MCF 10A (cell line): ENCODE measurements at places on chromosomes 11 and 22. TPM values are rescaled to one million over a fixed set of nuclear protein-coding genes. Genes with fewer than 3 reads are reported as not detected.

- no peaks in the 10 kb centered on the region for H3K36me3 ChIP-seq
- no peaks in the 10 kb centered on the region for H3K27me3 ChIP-seq
- H3K4me3 ChIP-seq, result no peak overlapping the region
- H3K4me1 ChIP-seq, result no peaks in the 10 kb centered on the region
These were observed 71.5 kb upstream of the VSTM5 start for GRCh38 chr11:93921695-93922468.

- H3K27ac ChIP-seq, result no peak overlapping the region
- H3K36me3 ChIP-seq, result peaks cover 33% of the 10 kb centered on the region
- no peak overlapping the region for H3K4me3 ChIP-seq
These were observed 17.5 kb downstream of the TSKU start for GRCh38 chr11:76800466-76801200.

GRCh38 chr11:78061921-78062311 is 1.7 kb upstream of the THRSP start:
- no peaks in the 10 kb centered on the region for H3K27me3 ChIP-seq
- H3K27ac ChIP-seq, result no peak overlapping the region

The PNPLA5 gene
- not detected in 2 replicates for total RNA-seq

DNA sequence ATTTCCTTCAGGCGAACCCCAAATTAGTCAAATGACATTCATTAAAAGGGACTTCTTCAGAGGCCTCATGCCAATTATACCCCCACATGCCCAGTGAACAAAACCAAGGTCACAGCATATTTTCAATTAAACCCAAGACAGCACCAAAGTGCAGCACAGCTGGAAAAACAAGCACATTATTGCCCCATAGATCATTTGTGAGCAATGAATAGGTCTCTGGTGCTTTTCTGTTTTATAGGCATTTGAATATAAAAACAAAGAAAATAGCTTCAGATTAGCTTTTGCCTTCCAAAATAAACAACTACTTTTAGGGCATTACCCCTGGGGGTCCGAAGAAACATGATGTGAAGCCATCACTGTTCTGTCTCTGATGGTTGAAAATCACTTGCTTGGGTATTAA is 1319.9 kb downstream of the LRRC4C start:
- H3K4me3 ChIP-seq, result no peak overlapping the region
- H3K36me3 ChIP-seq, result no peaks in the 10 kb centered on the region
- H3K4me1 ChIP-seq, result peaks cover 6% of the 10 kb centered on the region
- no peak for DNase-seq
- no peaks in the 10 kb centered on the region for H3K27me3 ChIP-seq

The RIBC2 gene
- total RNA-seq, result 0.26 TPM in 1 of 2 replicates, not detected in the other

DNA sequence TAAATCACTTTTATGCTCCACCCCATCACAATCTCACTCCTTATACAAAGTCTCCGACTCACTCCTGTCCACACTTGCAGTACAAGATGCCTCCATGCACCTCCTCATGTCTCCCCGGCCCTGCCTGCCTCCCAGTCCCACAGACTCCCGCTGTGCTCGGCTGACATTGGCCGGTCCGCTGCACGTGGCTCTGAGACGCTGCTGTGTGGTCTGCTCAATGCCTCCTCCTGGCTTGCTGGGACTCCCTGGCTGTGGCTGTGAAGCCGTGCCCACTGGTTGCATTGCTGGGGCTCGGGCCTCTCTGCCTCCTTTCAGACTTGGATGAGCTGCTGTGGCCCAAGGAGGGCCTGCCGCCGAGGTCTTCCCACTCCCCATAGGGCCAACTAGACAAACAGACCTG is 224.0 kb upstream of the B3GAT1 start:
- no peak overlapping the region for H3K27ac ChIP-seq
- no peaks in the 10 kb centered on the region for H3K36me3 ChIP-seq
- DNase-seq, result no peak
- no peak overlapping the region for H3K4me3 ChIP-seq
- H3K4me1 ChIP-seq, result no peaks in the 10 kb centered on the region

GRCh38 chr11:35717043-35717442 is 54.5 kb downstream of the TRIM44 start:
- no peak overlapping the region for H3K4me3 ChIP-seq
- no peaks in the 10 kb centered on the region for H3K27me3 ChIP-seq
- H3K27ac ChIP-seq, result no peak overlapping the region
- DNase-seq, result peak; percentile 9

DNA sequence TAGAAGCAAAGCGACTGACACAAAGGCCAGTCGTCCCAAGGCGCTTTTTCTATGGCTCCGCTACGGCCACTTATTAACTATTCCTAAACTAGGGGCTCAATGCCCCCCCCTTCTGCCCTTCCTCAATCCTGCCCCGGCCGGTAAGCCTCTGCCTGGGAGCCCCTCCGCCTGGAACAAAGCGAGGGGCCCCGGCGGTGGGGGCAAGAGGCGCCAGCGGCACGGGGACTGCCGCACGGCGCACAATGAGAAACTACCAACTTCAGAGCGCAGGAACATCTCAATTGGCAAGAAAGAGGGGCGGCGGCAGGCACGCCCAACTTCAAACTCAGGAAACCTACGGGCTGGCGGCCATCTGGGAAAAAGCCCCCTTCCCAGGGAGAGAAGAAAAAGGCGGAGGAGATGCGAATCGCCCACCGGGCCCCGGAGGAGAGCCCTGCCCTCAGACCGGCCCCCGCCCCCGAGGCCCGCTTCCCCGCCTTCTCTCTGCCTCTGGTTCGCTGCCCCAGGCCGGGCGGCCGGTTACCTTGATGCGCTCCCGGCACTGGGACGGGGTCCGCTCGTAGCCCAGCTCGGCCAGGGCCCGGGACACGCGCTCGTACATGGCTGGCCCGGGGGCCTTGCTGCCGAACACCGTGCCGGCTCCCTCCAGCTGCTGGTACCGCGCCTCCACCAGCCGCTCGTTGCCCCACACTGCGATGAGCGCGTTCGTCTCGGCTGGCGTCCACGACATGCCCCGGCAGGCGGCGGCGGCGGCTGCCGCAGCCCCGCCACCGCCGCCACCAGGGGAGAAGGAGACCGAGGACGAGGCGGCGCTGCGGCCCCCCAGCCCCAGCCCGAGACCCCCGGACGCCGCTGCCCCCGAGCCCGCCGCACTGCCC is 619 bp downstream of the MSANTD2 start:
- peak overlapping the region; percentile 80 for H3K27ac ChIP-seq
- peak; percentile 36 for DNase-seq
- H3K36me3 ChIP-seq, result no peaks in the 10 kb centered on the region
- peaks cover 11% of the 10 kb centered on the region for H3K4me1 ChIP-seq

DNA sequence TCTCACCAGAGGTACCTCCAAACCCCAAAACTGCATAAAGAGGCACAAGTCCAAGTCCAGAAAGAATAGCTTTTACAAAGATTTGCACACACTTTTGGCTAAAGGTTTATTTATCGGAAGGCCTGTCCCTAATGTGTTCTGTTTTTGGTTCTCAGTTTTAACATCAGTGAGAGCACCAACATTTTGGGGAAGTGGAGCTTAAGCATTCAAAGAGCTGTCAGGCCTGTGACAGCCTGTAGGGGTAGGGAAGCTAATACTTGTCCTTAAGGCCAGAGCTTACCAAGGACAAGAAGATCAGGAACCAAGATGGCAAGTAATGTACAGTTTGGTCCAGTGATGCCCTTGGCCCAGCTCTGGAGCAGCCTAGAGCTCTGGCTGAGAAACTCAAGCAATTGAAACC is 38.9 kb upstream of the SCUBE2 start:
- H3K27ac ChIP-seq, result no peak overlapping the region
- no peak for DNase-seq
- no peak overlapping the region for H3K4me3 ChIP-seq
- no peaks in the 10 kb centered on the region for H3K36me3 ChIP-seq
- no peaks in the 10 kb centered on the region for H3K27me3 ChIP-seq

The RTN3 gene
- 95.4 and 129 TPM in 2 replicates for total RNA-seq

DNA sequence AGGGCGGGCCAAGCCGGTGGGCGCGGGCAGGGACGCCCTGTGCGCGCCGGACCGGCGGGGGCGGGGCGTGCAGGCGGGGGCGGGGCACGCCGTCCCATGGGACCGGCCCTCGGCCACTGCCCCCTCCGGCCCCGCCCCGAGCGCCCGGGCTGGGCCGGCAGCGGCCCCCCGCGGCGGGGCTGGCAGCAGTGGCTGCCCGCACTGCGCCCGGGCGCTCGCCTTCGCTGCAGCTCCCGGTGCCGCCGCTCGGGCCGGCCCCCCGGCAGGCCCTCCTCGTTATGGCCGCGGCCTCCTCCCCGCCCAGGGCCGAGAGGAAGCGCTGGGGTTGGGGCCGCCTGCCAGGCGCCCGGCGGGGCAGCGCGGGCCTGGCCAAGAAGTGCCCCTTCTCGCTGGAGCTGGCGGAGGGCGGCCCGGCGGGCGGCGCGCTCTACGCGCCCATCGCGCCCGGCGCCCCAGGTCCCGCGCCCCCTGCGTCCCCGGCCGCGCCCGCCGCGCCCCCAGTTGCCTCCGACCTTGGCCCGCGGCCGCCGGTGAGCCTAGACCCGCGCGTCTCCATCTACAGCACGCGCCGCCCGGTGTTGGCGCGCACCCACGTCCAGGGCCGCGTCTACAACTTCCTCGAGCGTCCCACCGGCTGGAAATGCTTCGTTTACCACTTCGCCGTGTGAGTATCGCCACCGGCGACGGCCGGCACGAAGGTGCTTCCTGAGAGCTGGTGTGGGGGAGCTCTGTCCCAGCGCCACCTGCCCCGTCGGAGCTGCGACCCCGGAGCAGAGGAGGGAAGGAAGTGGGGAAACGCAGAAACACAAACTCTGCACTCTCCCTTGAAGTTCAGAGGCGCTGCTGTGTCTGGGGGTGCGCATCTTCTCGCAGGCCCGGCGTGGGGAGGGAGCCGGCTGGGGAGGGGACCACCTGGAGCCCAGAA is at the start of gene KCNQ1:
Gene KCNQ1 (plus strand): TSS at position 188 of the 925 bp plus-strand sequence. CDS start 91 bp downstream, at position 279.
- H3K4me3 ChIP-seq, result no peak within 1 kb of the TSS
- no peaks in the 10 kb centered on the region for H3K4me1 ChIP-seq
- peaks cover 26% of the 10 kb centered on the region for H3K27me3 ChIP-seq
- H3K36me3 ChIP-seq, result no peaks in the 10 kb centered on the region
- H3K27ac ChIP-seq, result no peak within 1 kb of the TSS

GRCh38 chr11:126352934-126353801 is 2.3 kb upstream of the ST3GAL4 start:
- H3K36me3 ChIP-seq, result peaks cover 6% of the 10 kb centered on the region
- peak; percentile 89 for DNase-seq
- no peaks in the 10 kb centered on the region for H3K27me3 ChIP-seq
- peaks cover 47% of the 10 kb centered on the region for H3K4me1 ChIP-seq

The MISFA gene
- 2.4 and 4.0 TPM in 2 replicates for total RNA-seq

- peak within 1 kb of the TSS; percentile 91 for H3K4me3 ChIP-seq
- peak within 1 kb of the TSS; percentile 85 for H3K27ac ChIP-seq
- DNase-seq, result peak; percentile 88
- H3K36me3 ChIP-seq, result peaks cover 6% of the 10 kb centered on the region
- H3K4me1 ChIP-seq, result peaks cover 21% of the 10 kb centered on the region
- H3K27me3 ChIP-seq, result no peaks in the 10 kb centered on the region
These were observed at the start of gene SLC35F2 for GRCh38 chr11:107858217-107859070. Gene SLC35F2, minus strand, starts transcription at chr11:107858787. Its CDS starts 20 bp downstream, at chr11:107858767.

The ART5 gene
- total RNA-seq, result not detected in 2 replicates

The ACR gene
- not detected in 2 replicates for total RNA-seq

- DNase-seq, result peak; percentile 69
- no peaks in the 10 kb centered on the region for H3K27me3 ChIP-seq
- no peaks in the 10 kb centered on the region for H3K4me1 ChIP-seq
- no peaks in the 10 kb centered on the region for H3K36me3 ChIP-seq
- H3K4me3 ChIP-seq, result no peak overlapping the region
- H3K27ac ChIP-seq, result no peak overlapping the region
These were observed 58.2 kb downstream of the RBX1 start for GRCh38 chr22:41009222-41009948.

The KCNJ5 gene
- not detected in 2 replicates for total RNA-seq

DNA sequence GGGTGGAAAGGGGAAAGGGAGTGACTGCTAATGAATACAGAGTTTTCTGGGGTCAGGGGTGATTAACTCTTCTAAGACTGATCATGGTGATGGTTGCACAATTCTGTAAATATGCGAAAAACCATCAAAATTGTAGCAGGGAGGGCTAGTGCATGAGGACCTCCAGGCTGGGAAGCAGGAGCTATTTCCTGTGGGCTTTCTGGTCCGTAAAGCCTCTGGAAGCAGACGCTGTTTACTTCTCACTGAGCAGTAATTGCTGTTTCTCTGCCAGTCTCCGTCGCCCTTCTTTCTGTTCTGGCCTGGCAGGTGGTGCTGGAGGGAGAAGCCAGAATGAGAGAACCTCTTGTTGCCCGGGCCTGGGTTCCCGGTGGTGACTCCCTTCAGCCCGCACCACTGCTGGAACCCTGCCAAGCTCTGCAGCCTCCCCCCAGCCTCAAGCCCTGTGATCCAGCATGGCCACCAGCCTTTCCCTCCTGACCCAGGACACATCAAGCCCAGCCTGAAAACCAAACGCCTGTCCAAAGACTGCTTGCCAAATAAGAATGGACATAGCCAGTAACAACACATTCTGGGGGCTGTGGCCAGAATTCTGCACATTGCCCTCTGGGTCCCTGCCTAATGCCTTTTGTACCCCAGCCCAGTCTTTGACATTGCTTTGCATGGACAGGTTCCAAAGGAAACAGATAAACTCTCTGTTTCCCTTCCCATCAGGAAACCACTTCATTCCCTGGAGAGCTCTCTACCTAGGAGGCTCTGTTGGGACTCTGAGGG is 201.0 kb upstream of the NAV2 start:
- no peaks in the 10 kb centered on the region for H3K4me1 ChIP-seq
- H3K27ac ChIP-seq, result no peak overlapping the region
- peak; percentile 40 for DNase-seq
- H3K36me3 ChIP-seq, result no peaks in the 10 kb centered on the region

The CBLIF gene
- not detected in 2 replicates for total RNA-seq

DNA sequence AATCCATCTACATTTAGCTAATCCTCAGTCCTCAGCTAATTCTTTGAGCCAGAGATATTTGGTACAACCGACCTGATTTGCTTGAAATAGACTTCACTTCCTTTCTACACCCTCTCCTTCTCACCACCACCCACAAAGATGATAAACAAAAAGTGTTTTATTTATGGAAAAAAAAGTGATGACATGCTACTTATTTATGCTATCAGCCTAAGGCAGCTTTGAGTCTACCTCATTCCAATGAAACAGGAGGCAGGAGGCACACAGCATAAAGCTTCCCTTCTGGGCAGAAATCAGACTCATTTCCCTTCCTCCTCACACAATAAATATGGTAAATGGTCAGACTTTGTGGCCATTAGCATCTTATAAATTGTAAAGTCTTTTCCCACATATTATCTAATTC is 325.7 kb downstream of the SOX6 start:
- no peak for DNase-seq
- no peak overlapping the region for H3K27ac ChIP-seq
- no peaks in the 10 kb centered on the region for H3K27me3 ChIP-seq
